ENCODE measurements at places on chromosomes 5 and 9.

DNA sequence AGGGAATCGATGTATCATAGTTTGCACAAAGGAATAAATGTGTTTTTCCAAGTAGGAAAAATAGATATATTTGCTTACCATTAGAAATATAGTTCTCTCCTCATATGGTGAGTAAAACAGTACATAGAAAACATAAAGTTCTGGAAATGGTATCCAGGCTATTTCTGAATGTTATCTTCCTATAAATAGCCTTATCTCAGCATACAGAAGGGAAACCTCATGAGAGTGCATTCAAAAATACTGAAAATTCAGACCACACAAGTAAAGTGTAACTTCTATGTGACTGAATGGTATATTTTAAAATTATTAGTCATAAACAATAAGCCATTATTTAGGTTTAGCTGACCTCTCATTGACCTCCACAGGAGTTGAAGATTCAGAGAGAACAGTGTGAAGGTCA, 43.5 kb downstream of the MOCS2 start:
- DNase-seq, result no peak

GRCh38 chr5:167208911-167209310, 1082.5 kb upstream of the WWC1 start:
- no peak for DNase-seq

DNA sequence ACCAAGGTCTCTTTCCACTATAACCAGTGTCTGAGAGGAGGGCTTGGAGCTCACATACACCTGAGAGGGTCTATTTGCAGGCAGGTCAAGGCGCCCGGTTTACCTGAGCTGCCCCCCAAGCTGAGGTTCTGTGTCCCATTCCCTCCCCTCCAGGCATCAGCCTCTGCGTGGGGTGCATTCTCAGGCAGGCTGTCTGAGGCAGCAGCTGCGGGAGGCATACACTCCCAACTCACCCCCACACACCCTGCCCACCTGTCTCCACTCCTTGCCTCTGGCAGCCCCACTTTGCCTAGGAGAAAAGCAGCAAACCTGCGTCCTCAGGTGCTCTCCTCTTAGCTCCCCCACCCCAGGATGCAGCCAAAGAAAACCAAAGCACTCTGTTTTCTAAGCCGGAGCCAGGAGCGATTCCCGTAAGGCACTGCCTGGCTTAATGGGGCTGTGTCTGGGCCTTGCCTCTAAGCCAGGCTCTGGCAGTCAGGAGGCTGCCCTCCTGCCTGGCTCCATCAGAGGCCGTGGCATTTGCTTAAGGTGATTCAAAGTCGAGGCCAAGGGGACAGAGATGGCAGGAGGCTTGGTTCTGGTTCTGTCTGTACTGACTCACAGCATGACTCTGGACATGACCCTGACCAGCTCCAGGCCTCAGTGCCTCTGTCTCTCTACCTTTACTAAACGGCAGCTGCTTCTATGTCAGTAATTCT, 139.2 kb upstream of the TRIM32 start:
- no peak for DNase-seq

DNA sequence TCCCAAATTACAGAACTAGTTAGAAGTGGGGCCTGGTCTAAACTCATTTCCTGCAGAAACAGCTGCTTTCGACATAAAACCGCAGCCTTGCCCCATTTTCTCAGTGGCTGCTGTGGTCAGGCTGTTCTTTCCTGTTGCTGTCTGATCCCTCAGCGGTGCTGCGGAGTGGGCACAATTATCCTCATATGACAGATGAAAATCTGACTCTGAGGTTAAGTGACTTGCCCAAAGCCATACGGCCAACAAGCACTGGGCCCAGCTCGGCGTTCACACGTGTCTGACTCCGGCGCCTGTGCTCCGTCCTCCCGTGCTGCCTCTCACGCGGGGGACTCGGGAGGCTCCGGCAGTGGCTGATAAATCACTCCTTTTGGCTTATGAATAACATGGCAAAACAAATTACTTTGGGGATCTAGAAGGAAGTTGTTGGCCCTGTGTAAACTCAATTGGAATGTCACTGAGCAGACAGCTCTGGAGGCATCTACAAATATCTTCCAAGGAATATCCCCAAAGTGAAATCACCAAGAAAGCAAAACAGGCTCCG, 142.6 kb upstream of the LMX1B start:
- DNase-seq, result no peak

DNA sequence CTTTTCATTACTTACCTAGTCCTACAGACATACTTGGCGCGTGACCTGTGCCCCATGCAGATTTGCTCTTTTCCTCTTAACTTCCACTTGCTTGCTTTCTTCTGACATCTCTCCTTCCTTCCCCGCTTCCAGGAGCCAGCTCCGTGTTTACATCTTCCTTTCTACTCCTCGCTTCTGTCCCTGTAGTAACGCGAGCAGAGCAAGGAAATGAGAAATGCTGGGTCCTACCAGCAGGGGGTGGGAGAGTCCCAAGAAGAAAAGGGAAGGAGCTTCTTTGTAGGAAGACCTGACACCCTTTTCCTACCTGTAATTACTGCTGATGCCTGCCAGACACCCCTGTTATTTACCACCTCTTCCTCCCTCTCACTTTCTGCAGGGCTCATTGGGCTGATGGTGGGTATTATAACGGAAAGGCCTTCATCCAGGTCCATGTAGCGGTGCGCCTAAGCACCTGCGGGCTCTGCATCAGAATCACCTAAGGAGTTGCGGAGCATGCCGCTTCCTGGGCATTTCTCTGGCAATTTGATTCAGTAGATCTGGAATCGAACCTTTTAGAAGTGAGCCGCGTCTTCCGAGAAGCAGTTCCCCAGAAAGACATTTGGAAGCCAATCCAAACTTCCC, 1260.8 kb upstream of the WWC1 start:
- DNase-seq, result no peak

- DNase-seq, result no peak
Measured at GRCh38 chr5:133030343-133031005, 4.1 kb upstream of the ZCCHC10 start.

GRCh38 chr5:68746643-68747420, 347.0 kb upstream of the SLC30A5 start:
- DNase-seq, result no peak

DNA sequence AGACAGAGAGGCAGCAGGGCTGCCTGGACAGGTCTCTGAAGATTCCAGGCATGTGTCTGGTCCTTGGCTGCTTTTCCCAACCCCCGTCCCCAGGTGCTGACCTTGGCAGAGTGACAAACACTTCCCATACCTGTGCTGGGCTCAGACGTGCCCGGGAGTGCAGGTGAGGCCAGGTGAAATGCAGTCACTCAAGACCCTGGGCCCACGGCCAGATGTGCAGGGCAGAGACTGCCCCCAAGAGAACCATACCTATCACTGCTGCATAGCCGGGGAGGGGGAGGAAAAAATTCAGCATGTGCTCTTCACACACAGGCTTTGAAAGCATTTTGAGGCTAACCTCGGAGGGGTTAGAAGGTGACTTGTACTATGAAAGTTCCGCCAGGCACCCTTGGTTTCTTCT, 22.6 kb downstream of the CCNJL start:
- DNase-seq, result no peak

GRCh38 chr9:117344892-117345660, 69.8 kb downstream of the ASTN2 start:
- no peak for DNase-seq

GRCh38 chr9:135975834-135976233, 14.7 kb upstream of the UBAC1 start:
- DNase-seq, result no peak

DNA sequence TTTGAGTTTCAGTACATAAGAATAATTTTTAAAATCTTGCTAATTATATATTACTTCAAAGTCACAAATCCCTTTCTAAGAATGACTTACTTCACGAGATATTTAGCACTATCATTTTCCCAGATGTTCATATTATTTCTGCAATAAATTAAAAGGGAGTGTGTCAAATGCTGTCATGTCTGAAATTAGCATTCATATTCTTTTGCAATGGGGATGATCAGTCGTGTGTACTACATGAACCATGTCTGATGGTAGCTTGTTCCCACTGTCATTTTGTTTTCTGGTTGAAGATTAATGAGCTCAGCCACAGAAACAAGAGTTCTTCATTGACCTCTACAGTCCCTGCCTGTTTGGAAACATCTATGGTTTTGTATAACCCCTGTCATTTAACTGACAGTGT, 30.1 kb downstream of the OTULINL start:
- no peak for DNase-seq

GRCh38 chr9:124284237-124284831, 26.6 kb downstream of the NEK6 start:
- DNase-seq, result no peak
